Smooth muscle cell of trachea (primary cell): ENCODE measurements at places on chromosomes 12 and 14. TPM values are rescaled to one million over a fixed set of nuclear protein-coding genes. Genes with fewer than 3 reads are reported as not detected.

PRKAB1 gene
- total RNA-seq = 16.1 and 19.7 TPM in 2 replicates

VSX2 gene
- total RNA-seq = not detected in 2 replicates

APOF gene
- not detected in 2 replicates for total RNA-seq

CIROP gene
- total RNA-seq = 1.7 TPM in 2 replicates

CARMIL3 gene
- total RNA-seq = 0.15 and 0.33 TPM in 2 replicates

ST8SIA1 gene
- 9.9 and 11.9 TPM in 2 replicates for total RNA-seq

HVCN1 gene
- total RNA-seq = 4.1 and 10.1 TPM in 2 replicates

SMCO2 gene
- 0.15 and 0.17 TPM in 2 replicates for total RNA-seq

ARHGDIB gene
- total RNA-seq = 0.83 and 4.7 TPM in 2 replicates

OVCH1 gene
- total RNA-seq = 0.15 and 0.83 TPM in 2 replicates

ARF3 gene
- 37.1 and 45.2 TPM in 2 replicates for total RNA-seq

RBP5 gene
- 0.33 TPM in 1 of 2 replicates, not detected in the other for total RNA-seq

KLHL42 gene
- total RNA-seq = 15.9 and 29.1 TPM in 2 replicates

HHIPL1 gene
- 9.3 and 20.7 TPM in 2 replicates for total RNA-seq

MYO1H gene
- not detected in 2 replicates for total RNA-seq

PLEKHH1 gene
- 0.15 and 0.17 TPM in 2 replicates for total RNA-seq
